ENCODE measurements at places on chromosomes 3 and 15.

- no peak overlapping the region for H3K27ac ChIP-seq
- no peak for DNase-seq
- H3K4me3 ChIP-seq, result no peak overlapping the region
- no peaks in the 10 kb centered on the region for H3K4me1 ChIP-seq
- no peaks in the 10 kb centered on the region for H3K27me3 ChIP-seq
Measured at GRCh38 chr3:79018265-79018664, 749.5 kb downstream of the ROBO1 start.

DNA sequence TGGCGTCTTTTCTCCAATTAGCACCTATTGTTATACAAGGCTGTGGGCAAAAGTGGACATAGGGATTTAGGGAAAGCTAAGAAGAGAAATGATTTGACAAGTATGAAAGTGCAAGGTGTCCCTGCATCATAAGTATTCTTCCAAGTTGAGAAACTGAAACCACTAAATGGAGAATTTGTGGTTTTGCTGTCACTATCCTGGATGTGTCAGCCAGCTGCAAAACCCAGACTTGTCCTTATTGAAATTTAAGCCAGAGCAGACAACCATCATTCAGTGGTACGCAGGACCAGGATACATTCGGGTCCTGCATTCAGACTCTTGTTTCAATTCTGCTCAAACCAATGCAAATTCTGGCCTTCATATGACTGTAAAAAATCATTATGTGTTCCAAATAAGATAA is 384.8 kb upstream of the TGFBR2 start:
- no peaks in the 10 kb centered on the region for H3K27me3 ChIP-seq
- no peak overlapping the region for H3K4me3 ChIP-seq
- no peak for DNase-seq
- H3K36me3 ChIP-seq, result no peaks in the 10 kb centered on the region

DNA sequence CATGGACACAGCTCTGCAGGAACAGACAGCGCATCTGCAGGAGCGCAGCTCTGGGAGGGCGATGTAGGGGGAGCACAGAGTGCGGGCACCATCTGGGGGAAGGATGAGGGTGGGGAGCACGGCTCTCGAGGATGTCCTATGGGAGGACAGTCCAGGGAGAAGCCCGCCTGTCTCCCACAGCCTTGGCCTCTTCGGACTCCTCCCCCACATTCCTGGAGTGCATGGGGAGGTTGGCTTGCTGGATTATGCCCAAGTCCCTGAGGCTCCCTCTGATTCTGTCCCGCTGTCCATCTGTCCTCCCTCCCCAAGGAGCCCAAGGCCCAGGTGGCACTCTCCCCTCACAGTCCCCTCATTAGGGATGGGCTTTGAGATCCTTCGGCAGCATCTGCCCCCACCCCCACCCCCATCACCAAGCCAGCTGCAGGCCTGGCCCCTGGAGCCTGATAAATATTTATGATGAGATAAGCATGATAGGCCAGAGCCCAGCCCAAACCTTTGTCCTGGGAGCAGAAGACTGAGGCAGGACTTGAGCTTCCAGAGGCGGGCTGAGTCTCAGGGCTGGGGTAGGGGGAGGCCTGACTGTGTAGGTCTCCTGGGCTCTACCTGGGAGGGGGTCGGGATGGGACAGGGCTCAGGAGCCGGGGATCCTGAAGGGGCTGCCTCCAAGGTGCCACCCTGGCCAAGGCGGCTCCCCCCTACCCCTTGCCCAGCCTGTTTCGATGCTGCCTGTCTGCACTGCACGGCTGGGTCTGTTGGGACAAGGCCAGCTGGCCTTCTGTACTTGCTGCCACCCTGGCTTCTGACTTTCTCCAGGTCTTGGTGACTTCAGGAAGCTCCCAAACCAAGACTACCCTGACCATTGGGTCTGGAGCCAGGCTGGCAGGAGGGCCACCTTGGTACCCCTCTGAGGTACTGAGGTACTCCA is 28.6 kb upstream of the SEMA3F start:
- no peaks in the 10 kb centered on the region for H3K27me3 ChIP-seq
- no peak overlapping the region for H3K27ac ChIP-seq
- H3K4me3 ChIP-seq, result no peak overlapping the region
- DNase-seq, result no peak
- H3K36me3 ChIP-seq, result no peaks in the 10 kb centered on the region
- no peaks in the 10 kb centered on the region for H3K4me1 ChIP-seq

GRCh38 chr15:94526071-94526689 is 294.8 kb downstream of the MCTP2 start:
- H3K27ac ChIP-seq, result no peak overlapping the region
- no peaks in the 10 kb centered on the region for H3K4me1 ChIP-seq
- no peaks in the 10 kb centered on the region for H3K27me3 ChIP-seq
- no peak overlapping the region for H3K4me3 ChIP-seq
- H3K36me3 ChIP-seq, result no peaks in the 10 kb centered on the region
- DNase-seq, result no peak

- H3K4me1 ChIP-seq, result no peaks in the 10 kb centered on the region
- H3K4me3 ChIP-seq, result no peak overlapping the region
- H3K27me3 ChIP-seq, result no peaks in the 10 kb centered on the region
- no peak overlapping the region for H3K27ac ChIP-seq
- DNase-seq, result no peak
Measured at GRCh38 chr3:188287339-188287738, 133.4 kb downstream of the LPP start.

DNA sequence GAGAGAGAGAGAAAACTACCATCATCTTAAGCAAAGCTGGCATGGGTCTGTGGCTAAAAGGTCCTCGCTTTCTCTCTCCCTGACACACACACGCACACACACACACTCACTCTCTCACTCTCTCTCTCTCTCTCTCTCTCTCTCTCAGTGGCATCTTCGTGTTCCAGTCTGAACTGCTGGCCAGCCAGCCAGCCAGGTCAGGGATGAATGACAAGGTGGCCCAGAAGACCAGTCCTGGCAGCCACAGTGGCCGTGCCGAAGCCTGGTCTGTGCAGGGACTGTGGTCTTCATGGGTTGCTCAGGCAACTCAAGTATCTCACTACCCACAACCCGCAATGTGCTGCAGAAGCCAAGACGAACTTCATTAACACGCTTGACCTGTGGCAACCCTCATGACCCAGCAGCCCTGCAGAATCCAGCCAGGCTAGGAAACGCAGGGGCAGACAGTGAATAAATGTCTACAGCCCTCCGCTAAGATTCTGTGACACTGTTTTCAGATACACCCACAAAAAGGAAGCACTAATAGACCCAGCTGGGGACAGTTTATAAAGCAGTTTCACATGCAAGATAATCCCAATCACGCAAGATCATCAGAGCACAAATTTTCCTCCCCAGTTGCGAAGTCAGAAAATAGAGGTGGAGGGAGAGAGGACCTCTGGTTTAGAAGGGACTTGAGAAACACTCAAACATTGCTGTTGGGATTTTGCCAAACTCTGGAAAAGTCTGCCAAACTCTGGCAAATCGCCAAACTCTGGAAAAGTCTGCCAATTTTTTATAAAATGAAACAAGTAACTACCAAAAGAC is 66.4 kb downstream of the XXYLT1 start:
- H3K4me1 ChIP-seq, result no peaks in the 10 kb centered on the region
- DNase-seq, result no peak
- no peaks in the 10 kb centered on the region for H3K27me3 ChIP-seq
- no peak overlapping the region for H3K27ac ChIP-seq
- H3K36me3 ChIP-seq, result no peaks in the 10 kb centered on the region

- no peak overlapping the region for H3K27ac ChIP-seq
- H3K27me3 ChIP-seq, result no peaks in the 10 kb centered on the region
- no peaks in the 10 kb centered on the region for H3K4me1 ChIP-seq
- DNase-seq, result no peak
Measured at GRCh38 chr15:100788418-100789105, 91.1 kb upstream of the ALDH1A3 start.

All from CD8-positive, alpha-beta memory T cell (primary cell).